ENCODE measurements at places on chromosomes 5 and 9. TPM values are rescaled to one million over a fixed set of nuclear protein-coding genes. Genes with fewer than 3 reads are reported as not detected.
A peak's percentile ranks its signal among the peaks of the same experiment; 100 is the strongest.

DNA sequence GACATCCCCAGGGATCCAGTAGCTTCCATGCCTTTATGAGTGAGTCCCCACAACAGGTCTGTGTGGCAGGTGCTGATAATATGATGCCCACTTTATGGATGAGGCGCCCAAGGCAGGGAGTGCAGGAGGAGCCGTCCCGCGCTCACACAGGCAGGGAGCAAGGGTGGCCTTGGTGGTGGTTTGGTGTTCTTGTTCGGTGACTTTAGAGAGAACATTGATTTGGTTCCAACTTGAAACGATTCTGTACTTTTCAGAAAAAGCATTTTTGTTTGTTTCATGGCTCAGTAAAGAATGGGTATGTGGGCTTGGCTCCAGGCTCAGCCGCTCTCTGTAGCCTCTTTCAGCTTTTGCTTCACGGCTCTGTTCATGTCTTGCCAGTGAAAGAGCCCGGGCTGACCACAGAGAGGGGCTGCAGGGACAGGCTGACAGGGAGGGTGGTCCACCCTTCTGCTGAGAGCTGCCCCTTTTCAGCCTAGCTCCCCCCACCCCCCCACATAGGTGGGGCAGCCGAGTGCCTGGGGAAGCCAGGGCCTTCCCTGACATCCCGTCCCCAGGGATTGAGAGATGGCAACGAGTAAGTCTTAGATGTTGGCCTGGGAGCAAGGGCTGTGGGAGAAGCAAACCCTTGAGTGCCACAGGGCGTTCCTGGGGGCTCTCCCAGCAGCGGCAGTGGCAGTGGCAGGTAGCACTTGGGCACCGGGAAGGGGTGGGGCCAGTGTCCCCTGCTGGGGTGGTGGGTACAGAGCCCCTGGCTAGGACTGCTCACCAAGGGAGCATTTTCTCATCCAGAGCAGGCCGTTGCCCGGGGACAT is 28.0 kb downstream of the NCS1 start:
- no peak for DNase-seq

DNA sequence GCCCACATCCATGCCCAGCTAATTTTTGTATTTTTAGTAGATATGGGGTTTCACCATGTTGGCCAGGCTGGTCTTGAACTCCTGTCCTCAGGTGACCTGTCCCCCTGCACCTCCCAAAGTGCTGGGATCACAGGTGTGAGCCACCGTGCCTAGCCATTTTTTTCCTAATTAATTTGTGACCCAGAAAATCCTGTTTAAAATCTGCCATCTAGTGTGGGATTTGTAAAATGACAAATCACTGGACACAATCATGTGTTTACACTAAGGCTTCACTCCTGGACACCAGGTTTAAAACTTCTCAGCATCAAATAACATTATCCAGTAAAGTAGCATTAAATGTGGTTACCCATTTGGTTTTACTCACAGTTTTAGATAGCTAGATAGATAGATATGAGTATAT is 18.6 kb upstream of the KDM4C start:
- DNase-seq, result no peak

DNA sequence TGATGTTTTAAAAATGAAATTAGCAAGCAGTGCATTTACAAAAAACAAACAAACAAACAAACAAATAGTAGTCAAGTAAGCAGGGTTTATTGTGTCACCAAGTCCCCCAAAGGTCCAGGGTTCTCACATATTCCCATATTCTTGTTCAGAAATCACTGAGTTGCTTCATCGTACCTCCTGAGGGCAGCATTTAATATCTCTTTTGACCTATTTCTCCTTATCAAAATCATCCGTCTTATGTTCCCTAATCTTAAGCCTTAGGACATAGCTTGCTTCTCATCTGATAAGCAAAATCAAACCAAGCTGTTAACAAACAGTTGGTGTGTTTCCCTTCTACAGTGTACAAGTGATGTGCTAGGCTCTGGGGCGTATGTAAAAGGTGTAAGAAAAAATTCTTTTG is 109.5 kb upstream of the MAN2A1 start:
- DNase-seq, result no peak

CXCL14 gene
- total RNA-seq, result not detected

GRCh38 chr9:117860849-117861248 is 156.6 kb downstream of the TLR4 start:
- DNase-seq, result no peak

MED22 gene
- total RNA-seq, result 19.7 TPM

WNT8A gene
- not detected for total RNA-seq

DNA sequence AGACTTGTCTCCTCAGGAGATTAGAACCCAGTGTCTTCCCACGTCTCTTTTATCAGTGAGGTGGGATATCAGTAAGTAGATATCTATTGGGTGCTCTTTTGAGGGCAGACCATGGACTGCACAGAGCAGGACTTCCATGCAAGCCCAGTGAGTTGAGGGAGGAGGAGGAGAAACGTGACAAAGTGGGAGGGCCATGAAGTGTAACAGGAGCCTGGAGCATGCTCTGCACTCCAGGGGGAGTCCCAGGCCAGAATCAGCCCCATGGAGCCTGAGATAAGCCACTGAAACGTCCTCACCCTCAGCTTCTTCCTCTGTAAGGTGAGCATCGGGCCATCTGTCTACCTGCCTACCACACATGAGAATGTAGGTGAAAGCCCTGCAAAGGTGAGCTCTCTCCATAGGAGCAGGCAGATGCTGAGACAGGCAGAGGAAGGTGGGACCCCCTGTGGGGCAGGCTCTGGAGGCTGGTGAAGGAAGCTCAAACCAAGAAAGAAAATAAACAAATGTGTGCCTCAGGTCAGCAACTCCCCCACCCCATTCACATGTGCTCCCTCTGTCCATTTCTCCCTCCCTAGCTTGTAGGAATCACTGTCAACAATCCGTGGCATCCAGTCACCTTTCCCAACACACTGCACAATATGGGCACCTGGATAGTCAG is 87.4 kb downstream of the NRG2 start:
- DNase-seq, result no peak

DNA sequence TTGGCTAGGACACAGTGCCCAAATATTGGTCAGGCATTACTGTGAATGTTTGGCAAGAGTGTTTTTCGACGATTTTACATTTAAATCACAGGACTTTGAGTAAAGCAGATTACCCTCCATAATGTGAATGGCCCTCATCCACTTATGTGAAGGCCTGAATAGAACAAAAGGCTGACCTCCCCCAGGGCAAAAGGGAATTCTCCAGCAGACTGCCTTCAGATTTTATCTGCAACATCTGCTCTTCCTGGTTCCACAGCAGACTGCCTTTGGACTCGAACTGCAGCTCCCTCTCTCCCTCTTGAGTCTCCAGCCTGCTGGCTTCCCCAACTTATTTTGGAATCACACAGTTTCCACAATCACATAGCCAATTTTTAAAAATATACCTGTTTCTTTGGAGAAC is 7.1 kb upstream of the TMEM215 start:
- no peak for DNase-seq

DNA sequence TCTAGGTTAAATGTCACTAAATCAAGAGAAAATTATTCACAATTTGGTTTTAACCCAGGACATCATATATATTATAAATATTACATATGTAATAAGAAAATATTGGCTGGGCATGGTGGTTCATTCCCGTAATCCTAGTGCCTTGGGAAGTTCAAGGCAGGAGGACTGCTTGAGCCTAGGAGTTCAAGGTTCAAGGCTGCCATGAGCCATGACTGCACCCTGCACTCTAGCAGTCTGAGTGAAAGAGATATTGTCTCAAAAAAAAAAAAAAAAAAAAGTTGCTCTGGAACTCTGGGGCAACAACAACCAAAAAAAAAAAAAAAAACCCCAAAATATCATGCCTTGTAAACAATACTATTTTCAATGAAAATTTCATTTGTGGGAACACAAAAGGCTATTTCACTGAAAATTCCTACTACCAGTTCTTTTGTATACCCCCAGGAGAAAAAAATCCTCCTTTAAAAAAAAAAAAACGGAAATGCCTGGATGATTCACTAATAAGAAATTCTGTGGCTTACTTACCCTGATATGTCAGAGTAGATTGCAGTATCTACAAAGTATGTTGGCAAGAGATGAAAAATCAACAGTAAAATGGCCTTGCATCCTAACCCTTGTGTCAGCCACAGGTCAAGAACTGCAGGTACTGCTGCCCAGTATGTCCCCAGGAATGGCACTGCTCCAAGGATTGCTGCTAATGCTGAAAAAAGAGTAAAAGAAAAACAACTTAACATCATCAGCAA is 22.6 kb upstream of the CTNNAL1 start:
- peak; percentile 61 for DNase-seq

DNA sequence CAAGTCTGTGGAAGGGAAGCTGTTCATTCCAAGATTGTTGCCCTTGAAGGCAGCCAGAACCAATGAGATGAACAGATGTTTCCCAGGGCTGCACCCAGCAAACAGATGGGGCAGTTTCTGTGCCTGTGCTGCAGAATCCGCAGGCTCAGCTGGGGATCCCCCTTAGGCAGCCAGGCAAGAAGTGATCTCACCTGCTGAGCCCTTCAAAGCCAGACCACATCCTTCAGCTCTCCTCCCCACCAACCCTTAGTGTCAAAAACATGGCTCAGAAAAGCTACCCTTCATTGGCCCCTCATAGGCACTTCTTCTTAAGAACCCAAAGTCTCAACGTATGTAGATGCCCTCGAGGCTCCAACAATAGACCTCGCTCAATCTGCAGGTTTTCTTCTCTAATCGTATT is 626.7 kb downstream of the CCDC171 start:
- no peak for DNase-seq

DNA sequence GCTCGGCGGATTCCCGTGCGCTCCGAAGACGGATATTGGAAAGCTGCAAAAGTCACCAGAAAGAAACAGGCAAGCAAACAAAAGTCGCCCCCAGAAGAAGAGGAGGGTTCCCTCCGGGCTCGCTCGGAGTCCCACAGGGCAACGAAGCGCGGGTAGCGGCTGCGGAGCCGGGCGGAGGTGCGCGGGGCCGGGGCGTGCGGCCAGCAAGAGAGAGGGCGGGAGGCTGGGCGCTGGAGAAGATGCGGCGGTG is at the start of gene FBN2:
TSS of gene FBN2 (minus strand) at position 246 of the 250 bp plus-strand sequence. CDS start 642 bp downstream, outside the sequence.
- DNase-seq, result no peak

GRCh38 chr5:43369651-43370050 is 42.5 kb downstream of the CCL28 start:
- DNase-seq, result no peak

CFAP157 gene
- not detected for total RNA-seq

DNA sequence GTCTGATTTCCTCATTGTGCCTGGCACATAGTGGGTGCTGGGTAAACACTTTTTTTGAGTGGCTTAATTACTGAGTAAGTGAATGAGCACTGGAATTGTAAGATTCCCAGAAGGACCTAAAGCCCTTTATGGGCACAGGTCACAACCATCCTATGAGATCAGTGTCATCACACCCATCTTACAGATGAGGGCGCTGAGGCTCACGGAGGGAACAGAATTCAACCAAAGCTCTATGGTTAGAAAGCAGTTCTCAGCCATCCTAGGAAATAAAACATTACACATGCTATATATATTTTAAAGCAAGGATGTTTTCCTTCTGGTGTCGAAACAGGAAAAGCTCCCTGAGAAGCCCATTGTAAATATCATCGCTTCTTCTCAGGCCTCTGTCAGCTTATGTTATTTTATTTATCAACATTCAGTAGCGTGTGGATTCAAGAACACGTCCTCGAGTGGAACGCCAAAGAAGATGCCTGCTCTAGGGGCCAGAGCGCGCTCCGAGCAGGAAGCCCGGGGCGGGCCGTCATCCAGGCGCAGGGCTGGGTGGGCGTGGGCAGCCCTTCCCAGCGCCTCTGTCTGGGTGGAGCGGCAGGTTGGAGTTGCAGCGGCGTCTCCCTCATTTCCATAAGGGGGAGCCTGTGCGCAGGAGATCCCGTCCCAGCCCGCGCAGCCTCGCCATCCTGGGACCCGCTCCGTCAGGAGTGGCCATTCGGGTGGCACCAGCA is 155.8 kb upstream of the SMIM23 start:
- DNase-seq, result peak; percentile 92

SLCO6A1 gene
- total RNA-seq, result not detected

DNA sequence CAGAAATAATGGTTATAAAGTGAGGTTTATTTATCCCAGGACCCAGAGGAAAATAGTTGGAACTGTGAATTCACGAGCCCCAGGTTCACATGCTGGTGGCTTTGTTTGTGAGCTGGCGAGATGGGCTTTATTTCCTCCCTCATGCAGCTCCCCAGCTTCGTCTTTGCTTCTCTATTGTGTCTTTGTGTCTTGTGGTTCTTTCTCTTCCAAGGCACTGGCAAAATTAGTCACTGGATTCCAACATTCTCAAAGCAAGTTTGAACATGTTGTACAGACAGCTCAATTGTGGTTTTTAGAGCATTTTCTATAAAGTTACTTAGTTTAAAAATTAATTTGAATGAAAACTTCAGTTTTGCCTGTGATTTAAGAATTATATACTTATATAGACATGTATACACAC is 7.2 kb downstream of the NDUFS6 start:
- no peak for DNase-seq

- DNase-seq, result no peak
These were observed 1082.9 kb upstream of the CDH18 start for GRCh38 chr5:21070858-21071257.

ALAD gene
- 8.7 TPM for total RNA-seq

ZNF608 gene
- total RNA-seq, result 17.2 TPM

DNA sequence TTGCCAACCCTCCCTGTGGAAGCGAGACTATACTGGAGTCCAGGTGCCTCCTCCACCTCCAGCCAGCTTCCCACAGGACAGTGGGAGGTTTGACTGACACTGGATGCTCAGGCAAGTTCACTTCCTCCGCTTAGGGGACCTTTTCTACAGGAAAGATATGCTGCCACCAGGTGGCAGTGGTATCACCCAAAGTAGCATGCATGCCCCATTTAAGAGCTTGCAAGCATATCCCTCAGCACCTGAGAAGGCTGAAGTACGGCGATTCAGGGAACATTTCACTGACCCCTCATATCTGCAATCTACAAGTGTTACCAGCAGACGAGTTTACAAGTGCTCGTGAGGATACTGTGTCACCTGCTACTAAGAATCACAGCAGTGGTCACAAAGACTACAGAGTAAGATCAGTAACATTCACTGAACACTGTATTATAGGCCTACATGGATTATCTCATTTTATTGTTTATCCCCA is 75.5 kb downstream of the KLHL3 start:
- DNase-seq, result peak; percentile 56
